ENCODE measurements at places on chromosomes 16 and 17. TPM values are rescaled to one million over a fixed set of nuclear protein-coding genes. Genes with fewer than 3 reads are reported as not detected.

- DNase-seq: no peak
Observed at GRCh38 chr17:75848523-75849278, 4.5 kb upstream of the UNC13D start.

WNT9B gene
- total RNA-seq: not detected

DNA sequence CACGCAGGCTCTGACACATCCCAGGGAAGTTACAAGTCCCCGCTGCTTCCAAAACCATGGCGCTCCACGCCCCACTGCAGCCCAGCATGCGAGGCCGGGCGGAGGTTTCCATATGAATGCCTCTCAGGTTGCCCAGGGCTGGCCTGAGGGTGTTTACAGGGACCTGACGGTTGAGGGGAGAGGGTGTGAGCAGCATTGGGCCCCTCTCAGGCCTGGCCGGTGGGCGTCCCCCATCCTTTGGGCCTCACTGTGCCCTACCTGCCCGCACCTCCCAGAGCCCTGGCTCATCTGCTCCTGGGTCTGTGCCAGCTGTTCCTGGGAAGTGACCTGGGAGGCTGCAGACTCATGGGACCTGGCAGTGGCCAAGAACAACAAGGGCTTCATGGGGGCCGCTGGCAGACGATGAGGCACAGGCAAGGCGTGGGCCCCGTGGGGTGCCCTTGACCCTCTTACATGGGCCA lies 173.5 kb downstream of the C16orf95 start:
- DNase-seq: no peak

- no peak for DNase-seq
Observed at GRCh38 chr17:56723421-56723820, 110.3 kb downstream of the C17orf67 start.

MAPT gene
- total RNA-seq: 0.06 TPM

PRKCA gene
- total RNA-seq: 6.7 TPM

- DNase-seq: no peak
Observed at GRCh38 chr17:50219939-50220465, 18.6 kb upstream of the COL1A1 start.

- DNase-seq: no peak
Observed at GRCh38 chr17:38852771-38853291, 690 bp downstream of the RPL23 start.

GRCh38 chr16:20859229-20859628 lies 40.9 kb downstream of the DCUN1D3 start:
- DNase-seq: no peak

ZNF750 gene
- total RNA-seq: 0.40 TPM

- no peak for DNase-seq
Observed at GRCh38 chr17:147796-148740, 10.7 kb downstream of the SCGB1C2 start.

GRCh38 chr16:22674832-22675191 lies 139.2 kb upstream of the HS3ST2 start:
- no peak for DNase-seq

TEKT5 gene
- total RNA-seq: not detected

GRCh38 chr16:80197741-80198201 lies 343.0 kb upstream of the DYNLRB2 start:
- peak; percentile 43 for DNase-seq

DNA sequence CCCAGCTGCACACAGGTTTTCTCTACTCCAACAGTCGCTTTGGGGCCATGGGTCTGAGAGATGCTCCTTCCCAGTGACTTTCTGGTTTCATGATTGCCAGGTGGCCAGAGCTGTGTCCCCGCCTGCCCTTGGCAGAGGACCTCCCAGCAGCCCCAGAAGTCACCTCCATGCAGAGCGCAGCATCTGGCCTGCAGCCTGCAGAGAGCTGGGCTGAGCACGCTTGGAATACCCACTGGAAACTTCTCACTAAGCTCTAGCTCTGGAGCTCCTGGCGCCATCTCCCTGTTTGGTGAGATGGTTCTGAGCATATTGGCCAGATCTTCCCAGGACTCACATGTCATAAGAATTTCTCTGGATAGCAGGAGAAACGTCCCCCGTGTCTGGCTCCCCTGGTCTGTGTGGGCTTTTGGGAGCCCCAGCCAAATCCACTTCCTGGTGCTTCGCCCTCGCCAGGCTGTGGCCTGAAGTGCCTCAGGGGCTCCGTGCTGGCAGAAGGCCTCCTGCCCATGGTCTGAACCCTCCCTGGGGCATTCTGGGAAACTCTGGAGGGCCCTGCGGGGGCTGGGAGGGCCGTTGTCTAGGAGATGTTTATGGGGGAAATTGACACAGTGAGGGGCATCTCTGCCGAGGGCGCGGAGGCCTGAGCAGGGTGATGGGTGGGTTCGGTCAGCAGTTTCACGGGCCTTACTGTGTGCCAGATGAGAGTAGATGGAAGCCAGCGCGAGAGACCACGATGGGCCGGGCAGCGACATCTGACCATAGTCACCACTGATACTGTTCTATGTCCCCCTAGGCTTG lies 73.2 kb upstream of the CIBAR2 start:
- no peak for DNase-seq

- DNase-seq: no peak
Observed at GRCh38 chr16:31079342-31079944, 5.2 kb downstream of the ZNF646 start.

NAGS gene
- total RNA-seq: 14.1 TPM

CAVIN1 gene
- 184 TPM for total RNA-seq

DNA sequence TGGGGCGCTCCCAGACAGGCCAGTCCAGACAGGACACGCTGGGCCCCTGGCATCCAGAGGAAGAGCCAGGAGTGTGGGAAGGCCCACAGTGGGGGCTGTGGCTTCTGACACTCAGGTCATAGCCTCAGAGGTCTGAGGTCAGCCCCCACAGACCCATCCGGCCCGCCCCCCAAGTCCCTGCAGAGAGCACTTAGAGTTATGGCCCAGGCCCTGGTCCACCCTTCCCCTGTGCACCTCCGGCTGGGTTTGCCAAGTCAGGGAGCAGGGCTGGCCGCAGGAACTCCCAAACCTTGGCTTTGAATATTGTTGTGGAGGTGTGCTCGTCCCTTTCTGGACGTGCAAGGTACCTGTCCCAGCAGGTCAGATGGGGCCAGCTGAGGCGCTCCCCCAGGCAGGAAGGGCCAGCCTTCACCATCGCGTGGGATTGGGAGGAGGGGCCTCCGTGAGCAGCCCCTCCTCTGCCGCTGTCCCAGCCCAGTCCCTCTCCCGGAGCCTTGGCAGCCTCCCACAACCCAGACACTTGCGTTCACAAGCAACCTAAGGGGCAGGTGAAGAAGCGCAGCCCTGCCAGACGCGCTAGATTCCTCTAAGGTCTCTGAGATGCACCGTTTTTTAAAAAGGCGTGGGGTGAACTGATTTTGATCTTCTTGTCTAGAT lies 74.6 kb downstream of the SOCS1 start:
- no peak for DNase-seq

SLC47A2 gene
- not detected for total RNA-seq

- DNase-seq: no peak
Observed at GRCh38 chr17:27269201-27269600, 24.7 kb upstream of the WSB1 start.

DNA sequence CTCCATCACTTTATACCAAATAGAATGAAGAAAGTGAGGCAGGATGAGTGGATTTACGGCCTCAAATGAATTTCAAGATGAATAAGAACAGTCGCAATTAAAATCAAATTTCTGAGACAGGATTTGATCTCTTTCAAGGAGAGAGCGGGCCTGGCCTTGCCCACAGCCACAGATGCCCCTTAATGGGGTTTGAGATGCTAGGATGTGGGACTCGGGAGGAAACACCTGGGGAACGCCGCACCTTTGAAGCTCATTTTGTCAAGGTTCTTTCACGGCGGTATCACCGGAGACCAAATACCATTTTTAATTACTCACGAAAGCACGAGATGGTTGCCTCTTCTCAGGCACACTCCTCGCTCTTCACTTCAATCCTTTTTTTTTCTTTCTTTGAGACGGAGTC lies 178.1 kb upstream of the SDK2 start:
- no peak for DNase-seq

SYNGR3 gene
- 8.5 TPM for total RNA-seq

DNA sequence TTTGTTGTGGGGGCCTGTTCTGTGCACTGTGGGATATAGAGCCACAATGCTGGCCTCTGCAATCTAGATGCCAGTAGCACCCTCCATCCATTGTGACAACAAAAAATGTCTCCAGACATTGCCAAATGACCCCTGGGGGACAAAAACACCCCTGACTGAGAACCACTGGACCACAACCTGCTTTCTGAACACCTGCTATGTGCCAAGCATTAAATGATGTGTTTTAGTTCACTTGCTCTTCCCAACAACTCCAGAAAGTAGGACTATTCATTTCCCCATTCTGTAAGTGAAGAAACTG lies 367.0 kb upstream of the ERCC4 start:
- no peak for DNase-seq

- DNase-seq: no peak
Observed at GRCh38 chr17:39949028-39949427, 13.8 kb upstream of the GSDMA start.

CIBAR2 gene
- total RNA-seq: not detected

DNA sequence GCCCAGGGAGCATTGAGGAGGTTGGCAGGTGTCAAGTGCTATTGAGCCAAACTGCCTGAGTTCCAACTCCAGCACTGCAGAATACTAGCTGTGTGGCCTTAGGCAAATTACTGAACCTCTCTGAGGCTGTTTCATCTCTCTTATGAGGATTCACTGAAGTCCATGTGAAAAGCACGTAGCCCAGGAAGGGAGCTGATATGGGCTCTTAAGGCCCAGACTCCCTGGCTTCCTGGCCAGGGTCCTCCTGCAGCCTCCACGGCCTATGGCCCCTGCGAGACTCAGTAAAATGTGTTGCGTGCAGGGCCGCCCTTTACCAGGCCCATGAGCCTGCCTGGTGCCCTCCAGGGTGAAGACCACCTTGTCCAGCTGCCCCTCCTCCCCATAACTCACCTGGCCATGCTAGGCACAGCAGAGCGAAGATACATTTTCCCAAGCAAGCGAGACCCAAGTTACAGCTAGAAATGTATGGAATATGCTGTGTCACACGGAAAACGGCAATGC lies 133.7 kb upstream of the TNRC6C start:
- DNase-seq: no peak

GRCh38 chr16:47254756-47255155 lies 111.0 kb upstream of the NETO2 start:
- no peak for DNase-seq

GNGT2 gene
- total RNA-seq: 1.4 TPM

DNA sequence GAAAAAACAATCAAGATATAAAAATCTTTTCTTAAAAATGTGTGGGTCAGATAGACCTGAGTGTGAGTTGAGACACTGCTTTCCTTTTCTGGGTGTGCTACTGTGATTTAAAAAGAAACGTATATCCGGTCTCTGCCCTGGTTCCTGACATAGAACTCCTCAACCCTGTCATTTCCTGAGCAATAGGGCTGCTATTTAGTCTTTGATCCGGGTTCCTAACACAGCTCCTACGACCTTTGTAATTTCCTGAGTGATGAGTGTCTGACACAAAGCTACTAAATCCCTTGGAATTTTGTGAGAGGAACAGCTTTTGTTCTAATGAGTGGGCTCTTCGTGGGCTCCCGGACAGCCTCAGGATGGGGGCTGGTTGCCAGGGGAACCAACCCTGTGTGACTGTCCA lies 93.9 kb upstream of the FA2H start:
- peak; percentile 13 for DNase-seq

DNA sequence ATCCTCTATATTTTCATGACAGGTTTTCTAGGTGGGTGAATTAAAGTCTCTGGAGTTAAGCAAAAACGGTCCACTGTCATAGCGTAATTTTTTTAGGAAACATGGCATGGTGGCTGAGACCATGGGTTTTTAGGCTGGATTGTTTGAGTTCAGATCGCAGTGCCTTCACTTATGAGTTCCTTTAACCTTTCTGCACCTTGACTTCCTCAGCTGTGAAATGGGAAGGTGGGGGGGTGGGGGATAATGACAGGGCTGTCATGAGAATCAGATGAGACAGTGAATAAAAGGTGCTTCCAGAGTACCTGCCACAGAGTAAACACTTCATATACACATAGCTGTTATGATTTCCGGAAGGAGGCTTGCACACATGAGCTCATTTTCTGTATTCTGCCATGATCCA lies 11.8 kb downstream of the PRCD start:
- DNase-seq: no peak

CACNG1 gene
- total RNA-seq: not detected

- no peak for DNase-seq
Observed at GRCh38 chr17:40399185-40399584, 18.5 kb downstream of the TOP2A start.

GRCh38 chr16:55076053-55076452 lies 145.4 kb downstream of the IRX5 start:
- no peak for DNase-seq

DOK4 gene
- total RNA-seq: 39.5 TPM

- no peak for DNase-seq
Observed at GRCh38 chr17:29891131-29891530, 38.9 kb downstream of the SSH2 start.

ACTG1 gene
- 8,322 TPM for total RNA-seq

YBX2 gene
- total RNA-seq: 0.14 TPM

DNA sequence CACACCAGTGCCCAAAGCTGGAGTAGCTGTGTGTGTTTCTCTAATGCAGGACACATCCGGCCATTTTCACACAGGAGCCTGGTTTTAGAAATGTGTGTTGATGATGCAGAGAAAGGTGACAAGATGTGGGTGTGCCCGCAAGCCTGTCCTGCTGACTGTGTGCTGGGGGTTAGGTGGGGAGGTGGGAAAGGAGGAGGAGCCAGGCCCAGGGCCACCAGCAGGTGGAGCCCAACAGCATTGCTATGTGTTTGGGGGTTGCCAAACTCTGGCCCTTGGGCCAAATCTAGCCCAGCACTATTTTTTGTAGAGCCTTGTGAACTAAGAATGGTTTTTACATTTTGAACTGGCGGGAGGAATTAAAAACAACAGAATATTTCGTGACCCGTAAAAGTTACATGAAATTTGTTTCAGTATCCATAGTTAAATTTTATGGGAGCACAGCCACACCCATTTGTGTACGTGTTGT lies 61.7 kb upstream of the LGALS9 start:
- DNase-seq: no peak

KRT32 gene
- not detected for total RNA-seq

SPIRE2 gene
- total RNA-seq: 2.8 TPM

DNA sequence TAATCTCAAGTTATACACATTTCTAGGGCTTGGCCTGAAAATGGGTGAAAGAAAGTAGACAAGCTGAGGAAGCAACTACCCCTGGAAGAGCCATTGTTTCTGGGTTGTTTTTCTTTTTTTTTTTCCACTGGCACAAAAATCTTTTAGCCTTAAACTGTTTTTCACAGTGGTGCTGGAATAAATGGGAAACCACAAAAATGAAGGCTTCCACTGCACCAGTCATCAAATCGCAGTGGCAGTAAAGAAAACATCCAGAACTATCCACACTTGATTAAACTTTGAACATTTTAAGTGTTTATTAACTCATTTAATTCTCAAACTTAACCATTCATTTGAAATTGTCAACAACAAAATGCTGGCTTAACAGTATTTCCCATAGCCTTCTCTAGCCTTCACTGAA lies 14.3 kb downstream of the CMTM4 start:
- no peak for DNase-seq

UTP18 gene
- total RNA-seq: 82.9 TPM
